ENCODE measurements at places on chromosomes 3 and 15. TPM values are rescaled to one million over a fixed set of nuclear protein-coding genes. Genes with fewer than 3 reads are reported as not detected.

CP gene
- 0.33 TPM for total RNA-seq

ACSBG1 gene
- under 0.01 TPM for total RNA-seq

AMT gene
- total RNA-seq, result 1.2 TPM

PCLAF gene
- total RNA-seq, result 66.8 TPM

Measured in smooth muscle cell of trachea (primary cell).